ENCODE measurements at places on chromosomes 7 and 10.
A peak's percentile ranks its signal among the peaks of the same experiment; 100 is the strongest.

GRCh38 chr7:50564171-50564570, 1.0 kb downstream of the DDC start:
- no peak for DNase-seq

GRCh38 chr10:27256299-27257189, 15.9 kb upstream of the ACBD5 start:
- DNase-seq = no peak

GRCh38 chr7:32427769-32428291, 62.4 kb downstream of the LSM5 start:
- peak; percentile 35 for DNase-seq

- no peak for DNase-seq
Observed at GRCh38 chr10:30831426-30831825, 200.2 kb downstream of the ZNF438 start.

- no peak for DNase-seq
Observed at GRCh38 chr10:132677473-132678227, 108.3 kb downstream of the NKX6-2 start.

DNA sequence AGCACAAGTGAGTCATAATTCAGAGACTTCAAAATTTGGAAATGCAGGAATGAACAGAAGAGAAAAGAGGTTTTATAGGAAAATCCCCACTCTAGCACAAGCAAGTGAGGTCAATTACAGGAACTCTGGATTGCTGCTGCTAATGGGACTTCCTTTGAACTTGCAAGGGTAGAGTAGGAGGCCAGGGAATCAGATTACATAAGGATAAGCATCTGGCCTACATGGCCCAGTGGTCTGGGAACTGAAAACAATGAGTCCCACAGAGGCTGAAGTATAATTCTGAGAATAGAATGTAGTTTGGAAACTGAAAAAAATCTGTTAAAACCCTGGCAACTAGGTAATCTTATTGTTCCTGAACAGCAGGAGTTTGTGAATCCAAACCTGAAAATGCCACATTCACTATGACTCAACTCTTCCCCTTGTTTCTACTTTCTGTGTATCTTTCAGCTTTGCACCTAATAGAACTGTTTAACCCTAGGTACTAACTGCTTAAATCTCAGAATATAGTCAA, 66.5 kb downstream of the CTNNA3 start:
- no peak for DNase-seq

GRCh38 chr10:36676321-36676720, 449.1 kb upstream of the ANKRD30A start:
- no peak for DNase-seq

DNA sequence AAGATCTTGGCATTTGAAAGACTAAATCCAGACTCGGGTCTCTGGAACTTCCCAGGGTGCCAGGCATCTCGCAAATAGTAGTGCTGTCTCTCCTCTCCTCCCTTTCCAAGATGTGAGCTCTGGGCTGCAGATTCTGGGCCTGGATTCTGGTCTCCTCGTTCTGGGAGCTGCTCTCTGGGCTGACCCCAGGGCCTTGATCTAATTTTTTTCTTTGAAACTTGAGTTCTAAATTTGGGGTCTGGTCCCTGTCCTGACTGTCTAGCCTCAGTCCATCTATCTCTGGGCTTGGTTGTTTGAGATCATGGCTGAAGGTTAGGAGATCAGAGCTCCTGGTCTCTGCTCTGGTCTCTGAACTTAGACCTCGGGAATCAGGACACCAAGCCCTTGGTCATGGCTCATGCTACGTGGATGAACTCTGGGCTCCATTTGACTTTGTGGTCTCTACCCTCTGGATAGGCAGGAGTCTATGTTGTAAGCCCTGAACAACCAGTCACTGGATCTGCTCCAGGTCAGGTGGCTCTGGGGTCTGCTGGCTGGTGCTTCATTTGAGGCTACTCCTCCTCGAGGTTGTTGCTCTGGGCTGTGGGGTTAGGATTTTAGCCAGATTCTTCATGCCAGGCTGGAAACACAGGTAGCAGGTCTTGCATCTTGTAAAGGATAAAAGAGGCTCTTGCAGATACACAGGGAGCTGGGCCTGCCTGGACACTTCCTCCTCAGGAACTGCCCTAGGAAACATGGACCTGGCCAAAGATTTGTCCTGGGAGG, 8.0 kb upstream of the MBL2 start:
- DNase-seq = no peak

DNA sequence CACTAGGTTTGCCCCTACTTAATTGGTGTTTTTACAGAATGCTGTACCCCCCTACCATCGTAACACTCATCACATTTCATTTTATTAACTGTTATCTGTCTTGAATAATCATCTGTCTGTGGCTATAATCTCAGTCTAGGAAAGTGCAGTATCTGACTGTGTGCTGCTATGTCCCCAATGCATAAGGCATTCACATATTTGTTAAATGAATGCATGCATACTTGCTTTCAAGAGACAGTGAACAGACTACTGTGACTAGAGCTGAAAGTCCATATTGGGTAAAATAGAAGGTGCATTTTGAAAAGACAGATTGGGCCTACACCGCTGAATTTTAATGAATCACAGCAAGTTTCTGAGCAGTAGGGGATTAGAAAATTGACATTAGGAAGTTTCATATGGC, 112.3 kb downstream of the ARHGAP12 start:
- DNase-seq = no peak

DNA sequence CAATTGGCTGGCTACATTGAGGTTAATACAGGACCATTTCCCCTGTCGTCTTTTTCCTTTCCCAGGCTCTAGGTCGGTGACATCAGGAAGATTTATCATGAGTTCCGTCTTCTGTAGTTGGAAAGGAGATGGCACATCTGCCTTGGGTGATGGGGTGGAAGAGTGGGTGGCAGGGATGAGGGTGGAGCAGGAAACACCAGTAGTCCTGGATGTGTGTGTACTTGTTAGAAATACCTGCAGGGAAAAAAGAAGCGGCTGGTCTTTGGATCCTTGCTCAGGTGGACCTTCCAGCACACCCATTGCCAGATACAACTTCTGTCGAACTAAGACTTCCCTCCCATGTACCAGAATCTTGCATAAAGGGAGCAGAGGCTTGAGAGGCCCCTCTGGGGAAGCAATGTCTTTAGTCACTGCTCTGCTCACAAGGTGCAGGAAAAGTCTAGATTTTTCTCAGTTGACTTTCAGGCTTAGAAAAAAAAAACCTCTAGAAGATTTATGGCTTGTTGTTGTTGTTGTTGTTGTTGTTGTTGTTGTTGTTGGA, 516.8 kb upstream of the GALNT17 start:
- no peak for DNase-seq

- no peak for DNase-seq
Observed at GRCh38 chr10:33133557-33133956, 175.5 kb upstream of the ITGB1 start.

DNA sequence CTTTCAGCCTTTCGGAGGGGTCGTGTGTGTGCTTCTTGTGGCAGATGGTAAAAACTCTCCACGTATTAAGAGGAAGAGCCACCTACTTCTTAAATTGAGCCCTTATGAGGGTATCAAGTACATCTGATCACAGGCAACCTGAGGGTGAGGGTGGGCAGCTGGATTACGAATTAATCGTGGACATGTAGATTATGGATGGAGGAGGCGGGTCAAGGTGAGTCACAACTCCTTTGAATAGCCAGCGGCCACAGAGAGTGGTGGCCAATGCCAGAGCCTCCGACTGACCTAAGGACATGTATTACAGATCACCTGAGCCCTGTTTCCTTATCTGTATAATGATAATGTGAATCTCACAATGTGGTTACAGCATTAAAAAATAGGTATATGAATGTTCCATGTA, 1083.9 kb downstream of the SORCS3 start:
- no peak for DNase-seq

DNA sequence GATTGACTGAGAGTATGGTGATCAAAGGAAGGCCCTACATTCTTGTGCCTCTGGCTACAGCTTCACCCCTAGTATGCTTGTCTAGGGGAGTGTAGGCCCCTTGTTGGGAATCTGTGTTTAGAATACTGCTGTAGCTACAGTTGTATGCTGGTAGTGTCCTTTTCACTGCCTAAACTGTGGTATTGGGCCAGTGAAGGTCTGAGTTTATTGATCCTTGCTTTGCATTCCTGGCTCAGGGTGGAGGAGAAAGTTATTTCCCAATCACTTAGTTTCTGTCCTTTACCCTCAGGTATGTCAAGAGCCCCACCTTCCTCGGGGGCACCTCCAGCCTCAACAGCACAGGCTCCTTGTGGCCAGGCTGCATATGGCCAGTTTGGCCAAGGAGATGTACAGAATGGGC, 6.6 kb downstream of the SEC24C start:
- no peak for DNase-seq

DNA sequence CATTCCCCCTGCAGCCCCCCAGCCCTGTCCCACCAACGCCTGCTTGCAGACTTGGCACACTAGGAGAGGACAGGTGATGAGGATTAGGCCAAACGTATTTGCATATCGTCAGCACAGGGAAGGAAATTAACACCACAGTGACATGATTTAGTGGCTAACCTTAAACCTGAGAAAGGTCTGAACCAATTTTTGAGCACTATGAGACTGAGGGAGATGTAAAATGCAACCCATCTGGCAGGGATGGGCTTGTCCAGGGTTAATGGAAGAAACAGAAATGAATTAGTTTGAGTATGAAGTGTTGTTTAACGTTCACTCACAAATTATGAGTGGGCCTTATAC, 183.6 kb downstream of the TAX1BP1 start:
- DNase-seq = no peak

- no peak for DNase-seq
Observed at GRCh38 chr7:137734221-137734620, 112.6 kb downstream of the DGKI start.

GRCh38 chr10:73253225-73253555, 746 bp upstream of the MRPS16 start:
- no peak for DNase-seq

GRCh38 chr10:43220657-43221418, 46.0 kb downstream of the RASGEF1A start:
- no peak for DNase-seq

DNA sequence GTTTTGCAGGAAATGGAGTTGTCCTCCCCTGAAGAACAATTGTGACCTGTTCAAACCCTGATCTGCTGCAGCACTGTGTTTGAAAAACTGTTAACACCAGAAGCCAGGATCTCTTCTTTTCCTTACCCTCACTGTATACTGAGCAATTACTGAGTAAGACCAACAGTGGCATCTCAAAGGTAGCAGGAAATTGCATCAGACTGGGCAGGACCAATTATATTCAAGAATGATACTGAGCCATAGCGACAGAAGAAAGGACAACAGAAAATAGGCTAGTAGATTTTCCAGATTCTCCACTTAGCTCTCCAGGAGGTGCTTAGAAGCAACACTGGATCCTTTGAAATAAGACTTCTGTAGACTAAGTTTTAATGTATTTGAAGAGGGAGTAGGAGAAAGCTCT, 57.4 kb upstream of the INHBA start:
- no peak for DNase-seq

Data from stimulated activated CD4-positive, alpha-beta T cell treated with anti-CD3 and anti-CD28 coated beads, Interleukin-4, amount 100 ng/mL, for 4 hours (primary cell).